ENCODE measurements at places on chromosomes 4 and X.
A peak's percentile ranks its signal among the peaks of the same experiment; 100 is the strongest.

- no peak overlapping the region for H3K4me3 ChIP-seq
- H3K27ac ChIP-seq, result no peak overlapping the region
- DNase-seq, result no peak
- H3K36me3 ChIP-seq, result no peaks in the 10 kb centered on the region
- no peaks in the 10 kb centered on the region for H3K27me3 ChIP-seq
- H3K4me1 ChIP-seq, result peaks cover 3% of the 10 kb centered on the region
These were observed 148.8 kb downstream of the NWD2 start for GRCh38 chr4:37393321-37393720.

- DNase-seq, result peak; percentile 85
- no peaks in the 10 kb centered on the region for H3K36me3 ChIP-seq
- no peak overlapping the region for H3K27ac ChIP-seq
- H3K4me3 ChIP-seq, result no peak overlapping the region
These were observed 108.7 kb upstream of the PAK3 start for GRCh38 chrX:110987292-110987691.

DNA sequence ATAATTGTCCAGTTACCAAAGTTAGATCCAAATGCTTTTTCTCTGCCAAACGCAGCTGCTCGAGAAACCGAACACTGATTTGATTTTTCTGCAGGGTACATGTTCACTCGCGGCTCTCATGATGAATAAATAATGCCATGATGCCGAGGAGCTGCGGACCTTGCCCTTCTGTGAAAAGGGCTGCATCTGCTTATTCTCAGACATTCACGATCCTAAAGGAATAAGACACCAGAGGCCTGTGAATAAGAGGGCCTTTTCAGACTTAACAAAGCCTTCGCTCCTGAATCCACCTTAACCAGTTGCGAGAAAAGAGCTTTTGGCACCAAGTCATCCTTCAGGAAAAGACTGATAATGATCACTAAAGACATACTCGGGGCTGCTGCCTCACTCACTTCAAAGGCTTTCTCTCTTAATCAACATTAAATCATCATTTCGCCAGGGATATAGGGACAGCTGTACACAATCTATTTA, 147.5 kb downstream of the FBXO8 start:
- H3K27ac ChIP-seq, result no peak overlapping the region
- DNase-seq, result no peak
- H3K36me3 ChIP-seq, result no peaks in the 10 kb centered on the region

- H3K4me3 ChIP-seq, result no peak overlapping the region
- no peaks in the 10 kb centered on the region for H3K4me1 ChIP-seq
- no peaks in the 10 kb centered on the region for H3K27me3 ChIP-seq
- no peaks in the 10 kb centered on the region for H3K36me3 ChIP-seq
These were observed 443.9 kb downstream of the KLHL4 start for GRCh38 chrX:87961471-87961870.

DNA sequence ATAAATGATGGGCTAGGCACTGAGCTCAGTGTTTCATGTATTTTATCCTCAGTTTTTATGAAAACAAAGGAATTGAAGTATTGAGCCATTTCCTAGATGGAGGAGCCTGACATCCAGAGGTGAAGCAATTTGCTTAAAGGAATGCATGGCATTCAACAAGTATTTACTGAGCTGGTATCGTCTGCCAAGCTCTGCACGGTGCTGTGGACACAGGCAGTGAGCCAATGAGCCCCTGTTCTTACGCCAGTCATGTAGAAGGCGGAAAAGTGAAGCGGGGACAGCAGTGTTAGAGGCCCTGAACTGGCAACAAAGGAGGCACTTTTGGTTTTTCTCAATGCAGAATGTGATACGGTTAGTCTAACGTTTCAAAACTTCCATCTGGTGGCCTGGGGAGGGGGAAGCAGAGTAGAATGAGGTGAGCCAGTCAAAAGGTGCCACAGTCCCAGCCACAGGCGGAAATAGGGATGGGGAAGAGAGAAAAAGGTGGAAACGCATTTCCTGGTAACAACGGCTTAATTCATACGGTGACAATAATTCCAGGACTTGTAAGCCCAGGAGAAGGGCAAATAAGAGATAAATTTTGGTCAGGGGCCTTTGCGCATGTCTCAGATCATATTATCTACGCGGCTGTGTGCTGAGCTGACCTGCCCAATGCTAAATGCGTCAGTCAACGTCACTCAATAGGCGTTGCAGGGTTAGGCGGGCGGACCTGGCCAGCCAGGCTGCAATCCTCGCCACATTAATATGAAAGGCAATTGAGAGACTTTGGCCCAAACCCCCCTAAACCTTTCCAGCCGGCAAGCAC, 133.9 kb downstream of the AFAP1 start:
- no peaks in the 10 kb centered on the region for H3K27me3 ChIP-seq
- peak overlapping the region; percentile 84 for H3K27ac ChIP-seq
- no peak overlapping the region for H3K4me3 ChIP-seq
- DNase-seq, result peak; percentile 68

GRCh38 chr4:7139167-7139982, 53.0 kb upstream of the SORCS2 start:
- no peaks in the 10 kb centered on the region for H3K4me1 ChIP-seq
- H3K27me3 ChIP-seq, result no peaks in the 10 kb centered on the region
- no peak overlapping the region for H3K4me3 ChIP-seq
- no peak overlapping the region for H3K27ac ChIP-seq

DNA sequence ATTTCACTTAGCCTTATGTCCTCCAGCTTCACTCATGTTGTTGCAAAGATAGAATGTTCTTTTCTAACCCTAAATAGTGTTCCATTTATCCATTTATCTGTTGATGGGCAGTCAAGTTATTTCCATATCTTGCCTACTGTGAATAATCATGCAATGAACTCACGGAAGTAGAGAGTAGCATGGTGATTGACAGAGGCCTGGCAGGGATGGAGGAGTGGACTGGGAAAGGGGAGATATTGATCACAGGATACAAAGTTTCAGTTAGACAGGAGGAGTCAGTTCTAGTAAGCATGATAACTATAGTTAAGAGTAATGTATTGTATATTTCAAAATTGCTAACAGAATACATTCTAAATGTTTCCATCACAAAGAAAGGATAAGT, 10.3 kb upstream of the CLNK start:
- no peak overlapping the region for H3K4me3 ChIP-seq
- H3K27ac ChIP-seq, result no peak overlapping the region
- H3K36me3 ChIP-seq, result no peaks in the 10 kb centered on the region
- no peaks in the 10 kb centered on the region for H3K27me3 ChIP-seq
- no peaks in the 10 kb centered on the region for H3K4me1 ChIP-seq

GRCh38 chr4:151238477-151238876, 38.5 kb upstream of the PRSS48 start:
- no peak for DNase-seq
- no peaks in the 10 kb centered on the region for H3K4me1 ChIP-seq
- no peak overlapping the region for H3K4me3 ChIP-seq

DNA sequence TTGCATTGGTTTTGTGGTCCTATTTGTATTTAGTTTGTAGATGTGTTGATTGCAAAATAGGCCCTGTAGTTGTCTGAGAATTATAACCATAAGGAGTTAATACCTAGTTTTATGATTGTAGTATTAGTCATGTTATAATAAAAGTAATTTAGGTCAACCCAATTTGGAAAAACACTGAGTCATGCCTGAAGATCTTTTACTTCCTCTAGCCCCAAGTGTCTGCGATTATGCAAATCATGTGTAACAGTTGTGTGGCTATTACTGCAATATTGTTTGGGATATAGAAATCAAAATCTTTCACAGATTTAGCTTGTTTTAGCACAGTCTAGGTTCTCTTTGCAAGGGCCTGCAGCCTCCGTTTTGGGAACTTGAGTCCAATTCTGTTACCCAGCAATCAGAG, 12.6 kb downstream of the SRD5A3 start:
- H3K27me3 ChIP-seq, result no peaks in the 10 kb centered on the region
- H3K36me3 ChIP-seq, result peaks cover 3% of the 10 kb centered on the region

- H3K27me3 ChIP-seq, result no peaks in the 10 kb centered on the region
- H3K4me1 ChIP-seq, result no peaks in the 10 kb centered on the region
- DNase-seq, result no peak
- no peak overlapping the region for H3K4me3 ChIP-seq
These were observed 202.3 kb upstream of the FSTL5 start for GRCh38 chr4:162366146-162366545.

DNA sequence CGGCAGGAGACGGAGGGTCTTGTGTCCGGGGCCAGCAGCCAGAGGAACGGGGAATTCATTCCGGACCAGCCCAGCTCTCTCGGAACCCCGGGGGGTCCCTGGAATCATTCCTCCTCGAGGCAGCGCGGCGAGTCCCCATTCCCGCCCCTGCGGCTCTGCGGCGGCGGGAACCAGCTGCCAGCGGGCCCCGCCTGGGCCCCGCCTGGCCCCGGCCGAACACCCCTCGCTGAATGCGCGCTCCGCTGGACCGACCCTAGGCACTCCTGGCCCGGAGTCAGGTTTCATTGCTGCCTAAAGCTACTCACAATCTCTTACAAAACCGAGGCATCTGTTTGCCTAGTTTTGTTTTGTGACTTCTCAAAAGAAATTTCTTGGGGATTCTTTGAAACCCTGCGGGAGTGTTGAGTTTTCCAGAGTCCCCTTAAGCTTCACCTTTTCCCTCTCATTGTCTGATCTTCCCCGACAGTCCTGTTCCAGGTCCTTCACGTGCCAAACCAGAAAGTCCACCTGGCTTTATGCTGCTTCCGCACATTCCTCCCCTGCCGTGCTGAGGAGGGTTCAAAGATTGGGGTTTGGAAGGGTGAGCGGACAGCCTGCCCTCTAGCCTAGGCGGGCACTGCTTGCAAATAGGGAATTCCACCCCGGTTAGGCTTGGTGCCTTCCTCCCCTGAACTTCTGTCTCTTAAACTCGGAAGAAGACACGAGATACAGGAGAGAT, 789 bp downstream of the ARHGAP10 start:
- DNase-seq, result peak; percentile 86
- peaks cover 3% of the 10 kb centered on the region for H3K4me1 ChIP-seq
- H3K36me3 ChIP-seq, result no peaks in the 10 kb centered on the region

DNA sequence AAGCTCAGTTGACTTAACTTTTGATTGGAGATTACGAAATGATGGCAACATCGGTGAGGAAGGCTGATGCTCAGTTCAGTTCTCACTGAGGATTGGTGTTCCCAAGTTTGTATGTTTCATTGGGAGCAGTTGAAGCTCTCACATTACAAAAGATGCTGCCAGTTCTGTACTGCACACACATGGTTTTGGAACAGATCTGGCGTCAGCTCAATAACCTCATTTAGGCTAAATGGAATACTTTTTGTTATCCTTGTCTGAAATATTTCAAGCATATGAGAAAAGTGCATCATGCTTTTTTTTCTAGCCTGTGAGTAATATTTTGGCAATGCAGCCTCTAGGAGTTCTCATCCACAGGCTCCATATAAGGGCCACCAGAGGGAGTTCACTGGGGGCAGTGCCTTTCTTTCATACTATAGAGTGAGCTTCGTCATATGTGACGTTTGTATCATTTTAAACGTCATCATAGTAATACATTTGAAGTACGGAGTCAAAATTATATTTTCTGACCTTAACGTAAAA, 4.1 kb downstream of the ENPEP start:
- H3K27ac ChIP-seq, result no peak overlapping the region
- H3K4me1 ChIP-seq, result peaks cover 6% of the 10 kb centered on the region
- no peaks in the 10 kb centered on the region for H3K27me3 ChIP-seq
- no peaks in the 10 kb centered on the region for H3K36me3 ChIP-seq
- DNase-seq, result no peak
- no peak overlapping the region for H3K4me3 ChIP-seq

Measured in endodermal cell (in vitro differentiated cells).